Colonic mucosa (tissue), 4 donors: ENCODE measurements at places on chromosomes 12 and 14.

DNA sequence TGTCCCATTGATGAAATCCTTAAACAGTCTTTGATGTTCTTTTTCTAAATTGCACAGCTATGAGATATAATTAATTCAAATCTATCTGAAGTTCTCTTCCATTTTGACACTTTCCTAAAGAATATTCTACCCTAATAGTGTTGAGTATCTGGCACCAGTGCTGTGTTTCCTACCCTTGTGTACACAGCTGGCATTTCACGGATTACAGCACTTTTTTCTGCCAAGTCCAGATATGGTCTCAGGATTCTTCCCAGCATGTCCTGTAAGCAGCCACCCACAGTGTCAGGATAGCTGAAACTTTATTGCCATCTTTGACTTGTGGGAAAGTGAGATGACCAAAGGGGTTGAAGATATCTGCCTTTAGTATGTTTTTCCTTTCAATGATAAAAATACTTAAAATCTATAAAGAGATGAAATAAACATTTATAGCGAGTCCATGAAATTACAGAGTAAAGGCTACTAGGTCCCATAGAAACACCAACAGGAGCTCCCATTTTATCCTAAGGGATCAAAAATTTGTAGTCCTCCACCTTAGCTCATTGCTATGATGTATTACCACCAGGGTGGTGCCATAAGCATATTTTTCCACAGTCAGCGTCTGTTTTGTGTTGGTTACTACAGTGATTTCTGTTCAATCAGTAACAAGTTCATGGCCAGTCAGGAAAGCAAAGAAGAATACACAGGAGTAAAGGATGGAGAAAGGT, 96.7 kb downstream of the TRHDE start:
- no peak overlapping the region for H3K4me3 ChIP-seq
- no peak for DNase-seq
- no peaks in the 10 kb centered on the region for H3K4me1 ChIP-seq
- no peak overlapping the region for H3K27ac ChIP-seq
- no peaks in the 10 kb centered on the region for H3K36me3 ChIP-seq

- no peaks in the 10 kb centered on the region for H3K4me1 ChIP-seq
- no peak for DNase-seq
- H3K27ac ChIP-seq, result no peak overlapping the region
- no peak overlapping the region for H3K4me3 ChIP-seq
Observed at GRCh38 chr14:68182492-68182891, 362.9 kb downstream of the RAD51B start.

- H3K36me3 ChIP-seq, result no peaks in the 10 kb centered on the region
Observed at GRCh38 chr12:132248453-132249167, 80.8 kb downstream of the GALNT9 start.

GRCh38 chr14:78875049-78875448, 704.9 kb downstream of the NRXN3 start:
- H3K4me3 ChIP-seq, result no peak overlapping the region
- no peak for DNase-seq
- H3K27me3 ChIP-seq, result no peaks in the 10 kb centered on the region
- no peaks in the 10 kb centered on the region for H3K36me3 ChIP-seq
- no peak overlapping the region for H3K27ac ChIP-seq

DNA sequence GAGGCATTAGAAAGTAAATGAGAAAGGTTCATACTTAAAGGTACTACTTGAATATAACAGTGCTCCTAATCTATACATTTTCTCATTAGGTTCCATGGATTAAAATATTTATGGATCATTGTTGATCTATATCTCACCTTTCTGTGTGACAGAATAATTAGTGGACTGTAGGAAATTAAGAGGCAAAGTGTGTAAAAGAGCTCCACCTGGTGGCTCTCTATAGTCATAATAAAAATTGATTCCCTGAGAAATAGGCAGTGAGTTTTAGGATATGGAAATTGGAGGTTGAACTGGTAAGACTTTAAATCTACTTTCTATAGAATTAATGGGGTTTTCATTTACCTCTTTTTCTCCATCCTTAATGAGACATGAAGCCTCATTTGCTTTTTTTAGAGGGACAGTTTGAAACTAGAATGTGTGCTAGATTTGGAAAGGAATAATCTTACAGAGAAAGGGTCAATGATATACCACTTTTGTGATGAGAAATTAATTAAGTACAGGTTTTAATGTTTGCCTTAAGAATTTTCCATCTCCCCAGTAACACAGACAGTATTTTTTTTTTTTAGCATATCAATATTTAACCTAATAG, 11.8 kb upstream of the DERA start:
- DNase-seq, result no peak
- H3K27me3 ChIP-seq, result no peaks in the 10 kb centered on the region
- no peaks in the 10 kb centered on the region for H3K36me3 ChIP-seq

GRCh38 chr14:90505531-90505930, 108.7 kb downstream of the CALM1 start:
- H3K4me1 ChIP-seq, result peaks cover 2% of the 10 kb centered on the region
- H3K4me3 ChIP-seq, result no peak overlapping the region
- no peaks in the 10 kb centered on the region for H3K27me3 ChIP-seq
- no peaks in the 10 kb centered on the region for H3K36me3 ChIP-seq
- no peak for DNase-seq

DNA sequence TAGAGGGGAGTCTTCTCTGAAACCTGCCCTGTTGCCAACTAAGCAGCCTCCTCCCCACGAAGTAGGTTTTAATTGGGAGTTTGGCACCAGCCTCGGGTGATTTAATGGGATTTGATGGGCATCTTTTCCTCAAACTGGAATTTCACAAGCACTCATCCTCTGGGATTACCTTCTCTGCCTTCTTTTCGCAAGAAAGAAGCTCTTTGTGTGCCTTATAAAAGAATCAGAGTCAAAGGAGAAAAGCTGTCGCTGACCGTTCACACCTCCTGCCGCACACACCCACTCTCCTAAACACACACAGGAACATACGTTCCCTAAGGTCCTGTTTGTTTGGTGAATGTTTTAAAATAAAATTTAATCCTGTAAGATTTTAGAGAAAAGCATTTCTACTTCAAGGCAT, 84.0 kb downstream of the PRMT8 start:
- H3K27me3 ChIP-seq, result no peaks in the 10 kb centered on the region
- H3K27ac ChIP-seq, result no peak overlapping the region
- DNase-seq, result no peak
- no peak overlapping the region for H3K4me3 ChIP-seq
- no peaks in the 10 kb centered on the region for H3K4me1 ChIP-seq

- DNase-seq, result no peak
- H3K27ac ChIP-seq, result no peak overlapping the region
- H3K27me3 ChIP-seq, result no peaks in the 10 kb centered on the region
- H3K36me3 ChIP-seq, result no peaks in the 10 kb centered on the region
- no peak overlapping the region for H3K4me3 ChIP-seq
- H3K4me1 ChIP-seq, result no peaks in the 10 kb centered on the region
Observed at GRCh38 chr14:69475194-69475818, 9.2 kb upstream of the PLEKHD1 start.

DNA sequence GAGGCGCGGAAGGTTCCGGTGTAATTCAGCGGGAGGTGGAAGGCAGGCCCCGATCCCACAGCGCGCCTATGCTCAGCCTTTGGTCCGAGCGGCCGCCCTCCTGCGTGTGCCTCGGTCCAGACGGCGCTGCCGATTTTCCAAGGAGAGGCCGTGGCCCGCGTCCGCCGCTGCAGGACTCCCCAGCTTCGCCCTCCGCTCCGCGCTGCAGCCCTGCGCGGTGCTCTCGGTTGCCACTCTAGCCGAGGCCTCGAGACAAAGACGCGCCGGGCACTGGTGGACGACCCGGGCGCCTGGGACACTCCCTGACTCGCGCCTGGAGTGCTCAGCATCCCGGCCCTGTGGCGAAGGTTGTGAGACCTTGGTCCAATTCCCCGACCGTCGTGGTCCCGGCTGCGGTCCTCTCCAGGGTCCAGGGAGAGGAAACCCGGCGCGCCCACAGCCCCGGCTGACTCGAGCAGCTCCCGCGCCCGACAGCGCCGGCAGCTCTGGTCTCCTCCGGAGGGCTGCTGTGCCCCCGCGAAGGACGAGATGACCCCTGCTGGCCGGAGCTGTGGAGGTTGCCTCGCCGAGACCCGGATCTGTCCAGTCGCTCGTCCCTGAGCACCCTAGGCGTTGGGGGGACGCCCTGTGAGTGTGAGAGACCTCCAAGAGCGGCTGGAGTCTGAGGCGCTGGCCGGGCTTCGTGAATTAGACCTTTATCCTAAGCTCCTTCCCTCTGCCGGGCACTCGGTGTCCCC, 6.5 kb downstream of the HOXC12 start:
- no peak overlapping the region for H3K4me3 ChIP-seq
- DNase-seq, result no peak
- H3K36me3 ChIP-seq, result no peaks in the 10 kb centered on the region
- peaks cover 97% of the 10 kb centered on the region for H3K27me3 ChIP-seq
- H3K27ac ChIP-seq, result no peak overlapping the region
